ENCODE measurements at places on chromosomes 7 and 10. TPM values are rescaled to one million over a fixed set of nuclear protein-coding genes. Genes with fewer than 3 reads are reported as not detected.

The INHBA gene
- total RNA-seq, result 47.5 TPM

The NUTM2A gene
- 0.28 TPM for total RNA-seq

The VWA2 gene
- total RNA-seq, result under 0.01 TPM

The TLX1 gene
- total RNA-seq, result not detected

The NRG3 gene
- total RNA-seq, result under 0.01 TPM

The LSM5 gene
- 31.2 TPM for total RNA-seq

The LIPA gene
- 61.9 TPM for total RNA-seq

The TRPV6 gene
- not detected for total RNA-seq

The RSPH10B gene
- total RNA-seq, result 0.56 TPM

The LRRC18 gene
- total RNA-seq, result not detected

The LLCFC1 gene
- total RNA-seq, result not detected

The BMI1 gene
- 44.3 TPM for total RNA-seq

The ASB10 gene
- not detected for total RNA-seq

The ASAH2 gene
- total RNA-seq, result 0.28 TPM

The EPHA1 gene
- total RNA-seq, result 0.58 TPM

The CLRN3 gene
- total RNA-seq, result not detected

The ITIH5 gene
- 1.4 TPM for total RNA-seq

The UPK3B gene
- total RNA-seq, result not detected

The IL15RA gene
- total RNA-seq, result 3.7 TPM

The MALRD1 gene
- 0.28 TPM for total RNA-seq

The OR6B1 gene
- total RNA-seq, result not detected

The TMEM236 gene
- total RNA-seq, result under 0.01 TPM

The ZNF107 gene
- total RNA-seq, result 1.7 TPM

Measured in regular cardiac myocyte (primary cell).